ENCODE measurements at places on chromosomes 4 and X.

GRCh38 chr4:48134081-48134480 is at the start of gene TXK:
Gene TXK, minus strand, starts transcription at chr4:48134250. Its CDS starts 80 bp downstream, at chr4:48134170.
- DNase-seq = no peak

- DNase-seq = no peak
Observed at GRCh38 chrX:43758044-43758443, 101.9 kb downstream of the MAOA start.

DNA sequence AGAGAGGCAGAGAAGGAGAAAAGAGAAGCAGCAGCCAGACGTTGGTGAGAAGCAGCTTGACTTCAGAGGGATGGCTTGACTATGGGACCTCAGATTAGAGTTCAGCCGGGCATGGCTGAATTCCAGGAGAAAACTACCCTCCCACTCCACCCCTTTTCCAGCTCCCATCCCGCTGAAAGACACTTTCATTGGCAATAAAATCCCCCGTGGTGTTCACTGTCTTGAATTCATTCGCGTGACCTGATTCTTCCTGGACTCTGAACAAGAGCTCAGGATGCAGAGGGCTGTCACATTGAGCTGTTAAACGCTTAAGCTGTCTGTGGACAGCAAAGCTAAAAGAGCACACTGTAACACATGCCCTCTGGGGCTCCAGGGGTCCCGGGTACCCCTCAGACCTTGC is 1575.3 kb upstream of the AGA start:
- DNase-seq = no peak

DNA sequence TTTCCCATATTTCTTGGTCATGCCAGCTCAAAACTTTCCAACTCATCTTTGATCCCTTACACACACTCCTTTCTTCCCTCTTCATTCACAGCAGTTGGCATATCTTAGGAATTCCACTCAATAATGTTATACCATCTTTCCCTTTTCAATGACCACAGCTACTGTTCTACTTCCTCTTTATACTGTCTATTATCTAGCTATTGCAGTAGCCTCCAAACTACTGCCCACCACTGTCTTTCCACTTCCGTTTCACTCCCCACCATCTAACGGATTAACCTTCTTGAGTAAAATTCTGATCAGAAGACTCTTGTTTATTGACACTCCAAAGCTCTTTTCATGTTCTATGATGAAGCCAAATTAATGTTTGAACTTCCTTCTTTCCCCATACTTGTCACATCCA is 55.8 kb downstream of the ADAMTS3 start:
- DNase-seq = no peak

- DNase-seq = no peak
Observed at GRCh38 chr4:16265820-16266219, 39.5 kb upstream of the TAPT1 start.

GRCh38 chrX:104428231-104428630 is 137.8 kb upstream of the IL1RAPL2 start:
- no peak for DNase-seq

DNA sequence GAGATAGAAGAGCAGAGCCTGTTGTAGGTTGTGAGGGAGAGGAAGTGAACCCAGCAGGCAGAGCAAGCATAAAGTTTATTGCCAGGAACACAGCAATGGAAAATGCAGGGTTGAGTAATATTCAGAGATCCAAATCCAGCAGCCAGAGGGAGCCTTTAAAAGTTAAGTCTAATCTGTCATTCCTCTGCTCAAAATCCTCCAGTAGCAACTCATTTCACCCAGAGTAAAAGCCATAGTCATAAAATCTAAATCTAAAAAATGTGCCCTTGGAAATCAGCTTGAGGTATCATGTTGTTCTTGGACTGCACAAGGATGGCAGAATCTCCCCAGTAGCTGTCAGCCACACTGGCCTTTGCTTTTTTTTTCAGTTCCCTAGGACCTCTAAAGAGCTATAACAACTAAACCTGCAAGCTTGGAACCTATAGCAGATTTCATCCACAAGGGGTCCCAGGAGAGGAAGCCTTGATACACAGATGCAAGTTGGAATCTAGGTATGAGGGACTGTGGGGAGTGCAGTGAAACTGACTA is 62.9 kb upstream of the FRAS1 start:
- peak; percentile 38 for DNase-seq

Measured in muscle of arm (tissue), 14 donors.